NCI-H1436 (cell line): ENCODE measurements at places on chromosomes 16 and 17.

DNA sequence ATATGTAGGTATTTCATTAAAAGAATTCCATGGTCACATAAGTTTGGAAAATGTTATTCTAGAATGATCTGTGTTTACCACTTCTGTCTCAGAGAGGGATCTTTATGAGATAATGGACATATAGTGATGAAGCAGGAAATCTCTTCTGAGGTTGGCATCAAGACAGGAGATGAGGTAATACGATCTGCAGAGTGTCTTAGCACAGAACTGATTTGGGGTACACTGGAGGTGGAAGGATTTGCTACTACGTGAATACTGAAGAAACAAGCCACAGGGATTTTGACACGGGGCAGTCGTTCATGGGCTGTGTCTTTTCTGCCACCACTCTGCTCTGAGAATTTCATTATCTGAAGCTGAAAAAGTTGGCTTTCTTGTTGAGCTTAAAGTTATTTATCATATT, 5.5 kb downstream of the CBFB start:
- DNase-seq = no peak

DNA sequence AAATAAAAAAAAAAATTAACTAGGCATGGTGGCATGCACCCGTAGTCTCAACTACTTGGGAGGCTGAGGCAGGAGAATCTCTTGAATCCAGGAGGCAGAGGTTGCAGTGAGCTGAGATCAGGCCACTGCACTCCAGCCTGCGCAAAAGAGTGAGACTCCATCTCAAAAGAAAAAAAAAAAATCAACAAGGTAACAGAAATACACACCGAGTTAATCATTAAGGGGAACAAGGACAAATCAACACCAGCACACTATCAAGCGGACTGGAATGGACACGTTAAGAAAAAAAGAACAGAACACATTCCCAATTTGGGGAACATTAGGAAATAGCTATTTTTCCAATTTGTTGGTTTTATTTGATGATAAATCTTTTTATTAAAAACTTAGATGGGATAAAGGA, 28.4 kb upstream of the GLG1 start:
- DNase-seq = no peak

DNA sequence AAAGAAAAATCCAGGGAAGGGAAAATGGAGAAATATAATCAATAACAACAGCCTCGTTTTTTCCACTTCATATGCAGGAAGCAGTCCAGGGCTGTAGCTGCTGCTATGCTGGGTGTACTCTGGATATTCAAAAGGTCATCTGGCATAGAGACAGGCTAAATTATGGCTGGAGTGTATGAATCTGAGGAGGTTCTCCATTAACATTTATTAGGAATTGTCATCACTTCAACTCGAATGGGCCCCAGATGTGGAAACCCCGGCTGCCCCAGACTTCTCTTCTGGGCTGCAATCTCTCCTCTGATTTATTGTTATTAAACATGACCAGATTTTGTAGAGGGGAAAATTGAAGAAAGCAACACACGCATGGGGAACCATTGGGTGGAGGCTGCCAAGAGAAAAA, 33.5 kb upstream of the SKAP1 start:
- DNase-seq = no peak

GRCh38 chr17:32285746-32286517, 20.3 kb downstream of the RHBDL3 start:
- no peak for DNase-seq

- DNase-seq = no peak
Observed at GRCh38 chr17:33469911-33470310, 176.8 kb upstream of the ASIC2 start.

- DNase-seq = no peak
Observed at GRCh38 chr16:31471875-31472708, at the start of gene TGFB1I1. TSS of gene TGFB1I1 (plus strand) at chr16:31472152. CDS start at chr16:31472189, 37 bp downstream.

GRCh38 chr16:4826526-4826925, 20.6 kb downstream of the GLYR1 start:
- no peak for DNase-seq

DNA sequence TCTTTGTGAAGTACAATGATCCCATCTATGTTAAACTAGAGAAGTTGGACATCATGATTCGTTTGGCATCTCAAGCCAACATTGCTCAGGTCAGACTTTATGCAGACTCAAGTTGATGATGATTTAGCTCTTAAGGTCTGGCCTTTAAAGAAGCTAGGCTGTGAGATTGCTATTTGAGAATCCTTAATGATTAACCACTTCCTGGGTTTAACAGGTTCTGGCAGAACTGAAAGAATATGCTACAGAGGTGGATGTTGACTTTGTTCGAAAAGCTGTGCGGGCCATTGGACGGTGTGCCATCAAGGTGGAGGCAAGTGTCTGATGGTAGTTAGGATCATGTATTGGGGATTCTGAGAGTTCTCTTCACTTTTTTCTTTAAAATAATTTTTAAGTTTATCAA, 40.3 kb downstream of the AP2B1 start:
- DNase-seq = no peak

- DNase-seq = no peak
Observed at GRCh38 chr17:50754521-50754920, 12.8 kb downstream of the ANKRD40CL start.

DNA sequence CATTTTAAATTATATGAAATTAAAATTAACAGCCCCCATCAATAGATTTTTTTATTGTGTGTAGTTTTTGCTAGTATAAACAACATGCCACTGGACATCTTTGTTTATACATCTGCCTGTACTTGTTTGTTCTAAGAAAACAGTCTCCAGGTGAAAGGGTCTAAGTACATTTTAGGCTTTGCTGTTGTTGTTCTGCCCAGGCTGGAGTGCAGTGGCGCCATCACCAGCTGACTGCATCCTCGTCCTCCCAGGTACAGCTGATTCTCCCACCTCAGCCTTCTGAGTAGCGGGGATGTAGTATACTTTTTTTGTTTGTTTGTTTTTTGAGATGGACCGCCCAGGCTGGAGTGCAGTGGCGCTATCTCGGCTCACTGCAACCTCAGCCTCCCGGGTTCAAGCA, 25.5 kb downstream of the C17orf58 start:
- no peak for DNase-seq

- no peak for DNase-seq
Observed at GRCh38 chr16:51156807-51157200, 5.7 kb upstream of the SALL1 start.

DNA sequence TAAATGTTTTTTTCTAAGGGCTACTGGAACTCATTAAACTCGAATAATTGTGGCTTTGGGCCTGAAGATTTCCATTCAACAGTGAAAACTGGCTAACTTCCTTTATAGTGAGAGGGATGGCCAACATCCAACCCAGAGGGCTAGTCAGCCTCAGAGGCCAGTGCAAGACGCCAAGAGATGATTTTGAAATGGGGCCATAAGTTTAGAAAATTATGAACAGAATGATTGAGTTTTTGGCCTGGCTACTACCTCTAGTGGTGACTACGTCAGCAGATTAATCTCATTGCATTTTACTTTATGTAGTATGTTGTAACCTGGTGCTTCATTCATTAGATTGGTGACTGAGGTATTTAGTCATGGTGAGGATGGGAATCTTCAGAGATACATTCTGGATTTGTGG, 28.4 kb downstream of the HAPSTR1 start:
- no peak for DNase-seq

DNA sequence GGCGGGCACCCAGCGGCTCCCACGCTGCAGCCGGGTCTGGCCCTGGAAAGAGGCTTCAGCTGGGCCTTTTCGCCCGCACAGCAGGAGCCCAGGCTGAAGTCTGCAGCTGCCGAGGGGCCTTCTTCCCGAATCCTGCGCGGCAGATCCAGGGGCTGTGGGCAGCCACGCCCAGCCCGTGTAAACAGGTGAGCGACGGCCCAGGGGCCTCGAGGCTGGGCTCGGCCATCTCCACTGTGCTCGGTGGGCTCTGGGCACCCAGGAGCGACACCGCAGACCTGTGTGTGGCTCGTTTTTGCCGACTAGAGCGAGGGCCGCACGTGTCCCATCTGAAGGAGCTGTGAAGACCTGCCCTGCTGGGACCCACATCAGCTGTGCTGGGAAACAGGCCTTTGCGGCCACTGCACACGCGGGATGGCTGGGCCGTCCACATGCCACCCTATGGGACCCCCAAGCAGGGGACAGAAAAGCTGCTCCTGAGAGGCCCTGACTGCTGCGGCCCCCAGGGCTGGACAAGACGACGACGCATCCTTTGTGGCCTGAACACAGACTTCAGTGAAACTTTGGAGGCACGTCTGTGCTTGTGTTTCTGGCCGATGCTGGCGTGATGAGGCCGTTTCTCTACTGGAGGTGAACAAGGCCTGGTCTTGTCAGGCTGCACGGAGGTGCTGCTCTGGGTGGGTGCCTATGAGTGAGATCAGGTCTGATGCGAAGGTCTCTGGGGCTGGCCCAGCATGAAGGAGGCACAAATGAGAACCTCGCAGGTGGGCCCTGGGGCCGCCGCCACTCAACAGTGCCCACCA, 5.2 kb upstream of the APRT start:
- DNase-seq = no peak

- no peak for DNase-seq
Observed at GRCh38 chr16:48203974-48204824, 39.9 kb upstream of the LONP2 start.

- no peak for DNase-seq
Observed at GRCh38 chr17:49316889-49317675, 45.0 kb downstream of the ZNF652 start.

- DNase-seq = no peak
Observed at GRCh38 chr17:49681106-49681979, 3.4 kb upstream of the SPOP start.

DNA sequence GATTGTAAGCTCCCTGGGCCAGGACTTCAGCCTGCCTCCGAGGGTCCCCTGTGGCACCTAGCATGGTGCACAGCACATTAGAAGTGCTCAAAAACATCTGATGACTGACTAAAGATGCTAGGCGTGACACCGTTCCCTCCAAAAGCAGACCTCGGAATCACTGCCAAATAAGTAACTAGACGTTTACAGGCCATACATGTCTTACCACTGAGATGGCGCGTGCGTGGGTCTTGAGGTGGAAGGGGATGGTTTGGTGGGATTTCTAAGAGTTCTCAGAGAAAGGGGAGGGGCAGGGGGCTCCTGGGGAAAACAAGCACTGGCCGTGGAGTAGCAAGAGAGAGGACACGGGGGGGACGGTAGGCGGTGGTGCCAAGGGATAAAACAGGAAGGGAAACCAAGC, 12.4 kb downstream of the MPO start:
- DNase-seq = no peak

DNA sequence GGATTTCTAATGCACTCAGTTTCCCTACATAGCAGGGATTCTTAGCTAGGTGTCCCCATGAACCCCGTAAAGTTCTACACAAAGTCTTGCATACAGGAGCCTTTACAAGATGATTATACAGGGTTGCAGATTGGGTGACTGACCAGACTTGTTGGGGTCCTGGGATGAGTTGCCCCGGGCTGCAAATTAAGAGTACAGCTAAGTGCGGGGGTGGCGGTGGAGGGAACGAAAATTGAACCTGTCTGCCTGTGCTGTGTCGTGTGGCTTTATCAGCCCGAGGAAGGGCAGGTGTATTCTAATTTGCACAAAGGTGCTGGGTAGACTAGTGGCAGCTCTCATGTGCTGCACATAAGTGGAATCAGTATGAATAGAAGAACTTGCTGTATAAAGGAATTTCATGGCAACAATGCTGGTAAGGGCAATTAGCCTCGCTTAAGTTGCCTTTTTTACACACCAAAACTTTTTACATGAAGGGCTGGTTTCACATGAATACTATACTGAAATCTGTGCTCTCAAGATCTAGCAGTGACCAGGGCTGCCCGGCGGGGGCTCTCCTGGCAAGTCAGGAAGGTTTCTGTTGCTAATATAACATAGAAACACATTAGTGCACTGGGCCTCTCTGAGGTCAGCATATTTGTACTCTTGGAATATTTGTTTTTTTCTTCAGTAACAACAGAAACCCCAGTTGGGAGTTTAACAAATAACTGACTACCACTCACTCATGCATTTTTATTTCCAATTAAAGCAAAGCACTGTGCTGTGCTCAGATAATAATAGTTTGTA, 50.7 kb downstream of the ADCY7 start:
- no peak for DNase-seq

DNA sequence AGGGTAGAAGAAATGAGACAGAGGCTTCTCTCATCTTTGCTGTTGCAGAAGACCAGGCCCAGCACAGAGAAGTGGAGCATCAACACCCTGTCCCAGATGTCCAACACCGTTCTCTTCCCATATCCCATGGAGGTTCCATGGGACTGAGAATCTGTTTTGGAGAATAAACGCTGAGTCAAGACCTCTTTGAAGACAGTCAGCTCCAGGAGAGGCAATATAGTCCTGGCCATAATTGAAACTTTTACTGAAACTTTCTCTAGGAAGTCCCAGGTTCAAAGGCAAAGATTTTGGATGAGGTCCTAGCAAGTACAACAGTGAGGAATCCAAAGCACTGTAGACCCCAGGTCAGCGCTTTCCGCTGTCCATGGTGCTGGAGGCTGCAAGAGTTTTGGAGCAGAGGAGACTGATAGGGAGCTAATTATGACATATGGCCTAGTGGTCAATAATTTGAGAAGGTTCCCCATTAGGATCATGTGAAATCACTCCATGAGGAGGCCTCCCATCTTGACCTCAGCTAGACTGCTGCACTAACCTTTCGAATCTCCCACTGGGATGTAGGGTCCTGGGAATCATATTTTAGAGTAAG, 36.0 kb downstream of the OSBPL7 start:
- DNase-seq = no peak

GRCh38 chr17:42530952-42531454, 5.0 kb upstream of the NAGLU start:
- no peak for DNase-seq
